MCF 10A (cell line): ENCODE measurements at places on chromosomes 12 and 14.
A peak's percentile ranks its signal among the peaks of the same experiment; 100 is the strongest.

GRCh38 chr12:12880537-12880936 is 10.8 kb upstream of the GPRC5A start:
- H3K27ac ChIP-seq = no peak overlapping the region
- no peak for DNase-seq
- H3K27me3 ChIP-seq = no peaks in the 10 kb centered on the region
- H3K4me1 ChIP-seq = peaks cover 36% of the 10 kb centered on the region

- H3K27ac ChIP-seq = no peak overlapping the region
- peaks cover 69% of the 10 kb centered on the region for H3K36me3 ChIP-seq
- H3K4me3 ChIP-seq = no peak overlapping the region
- H3K27me3 ChIP-seq = no peaks in the 10 kb centered on the region
- H3K4me1 ChIP-seq = peaks cover 7% of the 10 kb centered on the region
Observed at GRCh38 chr14:23562822-23563472, 4.6 kb downstream of the AP1G2 start.

DNA sequence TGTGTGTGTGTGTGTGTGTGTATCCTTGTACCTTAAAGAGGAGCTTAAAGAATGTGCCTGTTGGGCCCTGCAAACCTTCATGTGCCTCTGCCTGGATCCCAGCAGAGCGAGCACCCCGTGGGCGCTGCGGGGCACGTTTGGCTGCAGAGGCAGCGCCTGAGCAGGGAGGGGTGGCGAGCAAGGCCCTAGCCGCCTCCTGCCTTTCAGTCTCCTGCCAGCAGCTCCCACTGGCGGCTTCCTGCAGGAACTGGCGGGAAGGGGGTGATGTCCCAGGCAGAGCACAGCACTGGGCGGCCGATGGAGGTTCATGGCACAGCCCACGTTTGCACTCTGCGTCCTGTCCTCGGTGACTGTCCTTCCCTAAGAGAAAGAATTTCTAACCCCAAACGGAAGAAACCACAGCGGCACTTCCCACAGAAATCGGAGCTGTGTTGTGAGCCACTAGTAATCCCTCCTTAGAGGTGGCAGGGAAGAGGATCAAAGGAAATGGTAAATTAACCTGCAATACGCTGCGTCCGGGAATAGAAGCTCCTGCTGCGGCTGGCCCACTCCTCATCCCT is 19.8 kb downstream of the ZBTB42 start:
- peaks cover 17% of the 10 kb centered on the region for H3K27me3 ChIP-seq
- peak; percentile 37 for DNase-seq
- no peaks in the 10 kb centered on the region for H3K4me1 ChIP-seq

DNA sequence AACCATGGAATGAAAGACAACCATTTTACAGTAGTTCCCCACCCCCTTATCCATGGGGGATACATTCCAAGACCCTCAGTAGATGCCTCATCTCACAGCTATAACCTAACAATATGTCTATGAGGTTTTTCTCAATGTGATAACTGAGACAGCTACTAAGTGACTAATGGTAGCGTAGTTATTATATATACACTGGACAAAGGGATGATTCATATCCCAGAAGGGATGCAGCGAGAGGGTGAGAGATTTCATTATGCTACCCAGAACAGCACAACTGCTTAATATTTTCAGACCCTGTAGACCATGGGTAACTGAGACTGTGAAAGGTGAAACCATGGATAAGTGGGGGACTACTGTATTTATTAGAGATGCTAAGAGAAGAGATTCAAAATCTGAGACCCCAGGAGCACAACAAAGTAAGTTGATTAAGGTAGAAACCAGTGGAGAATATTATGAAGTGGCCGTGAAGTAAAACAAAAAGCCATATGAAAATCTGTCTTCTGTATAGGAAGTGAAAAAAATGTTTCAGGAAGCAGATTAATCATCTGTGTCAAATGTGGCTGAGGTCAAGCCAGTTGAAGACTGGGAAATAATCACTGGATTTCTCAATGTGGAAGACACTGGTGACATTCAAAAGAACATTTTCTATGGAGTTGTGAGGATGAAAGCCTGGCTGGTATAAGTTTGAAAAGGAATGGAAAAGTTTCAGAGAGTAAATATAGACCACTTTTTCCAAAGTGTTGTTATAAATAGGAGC is 77.2 kb downstream of the RPL10L start:
- DNase-seq = peak; percentile 17
- H3K4me3 ChIP-seq = no peak overlapping the region
- H3K27ac ChIP-seq = no peak overlapping the region
